ENCODE measurements at places on chromosomes 13 and 19.

- no peaks in the 10 kb centered on the region for H3K4me1 ChIP-seq
- no peak overlapping the region for H3K4me3 ChIP-seq
- H3K27me3 ChIP-seq: peaks cover 13% of the 10 kb centered on the region
Measured at GRCh38 chr19:34075661-34076091, 96.6 kb upstream of the LSM14A start.

DNA sequence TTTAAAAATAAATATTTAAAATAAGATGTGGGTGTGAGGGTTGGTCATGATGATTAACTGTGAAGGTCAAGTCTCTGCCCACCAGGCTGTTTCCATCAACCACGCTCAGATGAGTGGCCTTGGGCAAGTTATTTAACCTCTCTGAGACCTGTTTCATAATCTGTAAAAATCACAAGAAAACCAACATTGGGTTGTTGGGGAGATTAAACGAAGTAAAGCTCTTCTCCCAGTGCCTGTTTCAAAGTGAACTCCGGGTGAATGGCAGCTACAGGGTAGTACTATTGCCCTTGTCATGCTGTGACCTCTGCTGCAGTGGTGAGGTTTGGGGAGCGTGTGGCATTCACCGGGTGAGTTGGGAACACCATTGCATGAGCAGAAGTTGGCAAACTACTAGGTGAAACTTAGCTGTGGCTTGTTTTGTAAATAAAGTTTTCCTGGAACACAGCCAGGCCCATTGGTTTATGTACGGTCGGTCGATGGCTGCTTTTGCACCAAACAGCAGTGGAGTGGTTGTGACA, 153.2 kb downstream of the USP12 start:
- no peak overlapping the region for H3K4me3 ChIP-seq
- no peaks in the 10 kb centered on the region for H3K36me3 ChIP-seq
- peak; percentile 11 for DNase-seq
- no peak overlapping the region for H3K27ac ChIP-seq

- H3K27me3 ChIP-seq: no peaks in the 10 kb centered on the region
- H3K4me3 ChIP-seq: no peak overlapping the region
- no peak for DNase-seq
- H3K36me3 ChIP-seq: peaks cover 62% of the 10 kb centered on the region
Measured at GRCh38 chr13:100657881-100658315, 16.7 kb downstream of the TMTC4 start.

GRCh38 chr13:114017028-114017630, 43.3 kb upstream of the C13orf46 start:
- H3K4me3 ChIP-seq: no peak overlapping the region
- no peak overlapping the region for H3K27ac ChIP-seq
- H3K4me1 ChIP-seq: no peaks in the 10 kb centered on the region
- no peaks in the 10 kb centered on the region for H3K27me3 ChIP-seq
